Renal cortical epithelial cell (primary cell): ENCODE measurements at places on chromosomes 2 and 18.
A peak's percentile ranks its signal among the peaks of the same experiment; 100 is the strongest.

DNA sequence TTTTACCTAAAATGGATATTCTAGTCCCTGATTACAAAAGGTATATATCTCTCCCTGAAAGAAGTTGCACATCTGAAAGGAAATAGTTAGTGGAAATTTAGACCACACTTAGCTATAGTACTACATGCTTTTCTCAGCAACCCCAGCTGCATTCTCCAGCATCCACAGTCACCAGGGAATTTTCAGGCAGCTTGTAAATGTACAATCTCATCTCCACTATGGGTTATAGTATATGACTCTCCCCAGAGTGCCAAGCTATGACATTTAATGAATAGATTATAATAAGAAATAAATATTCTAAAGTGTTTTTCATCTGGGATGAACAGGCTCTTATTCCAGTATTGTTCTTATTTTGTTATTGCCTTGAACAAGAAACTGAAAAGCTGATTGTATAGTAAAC is 197.6 kb upstream of the HNRNPA3 start:
- DNase-seq, result no peak

- DNase-seq, result no peak
Observed at GRCh38 chr2:69255760-69256159, 131.3 kb downstream of the GFPT1 start.

DNA sequence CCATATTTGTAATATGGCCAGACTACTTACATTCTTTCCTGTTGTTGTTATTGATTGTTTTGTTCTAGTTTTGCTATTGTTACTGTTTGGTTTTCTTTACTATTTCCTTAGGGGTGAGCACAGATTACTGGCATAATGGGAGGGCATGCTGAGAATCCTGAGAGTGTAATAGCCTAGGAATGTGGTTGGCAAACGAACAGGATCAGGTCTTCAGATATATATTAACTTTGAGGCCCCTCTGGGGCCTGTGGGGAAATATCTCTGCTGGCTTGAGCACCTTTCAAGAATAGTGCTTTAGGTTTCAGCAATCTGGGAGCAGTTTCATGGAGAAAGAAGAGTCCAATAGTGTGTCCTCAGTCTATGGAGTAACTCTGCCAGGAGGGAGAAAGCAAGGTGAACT is 144.4 kb downstream of the THSD7B start:
- peak; percentile 91 for DNase-seq

- DNase-seq, result no peak
Observed at GRCh38 chr2:176675271-176675949, 406.2 kb downstream of the MTX2 start.

GRCh38 chr2:66560683-66561082 is 125.8 kb downstream of the MEIS1 start:
- DNase-seq, result no peak

- no peak for DNase-seq
Observed at GRCh38 chr2:228652366-228652765, 470.9 kb upstream of the SPHKAP start.

- DNase-seq, result peak; percentile 91
Observed at GRCh38 chr2:216535454-216535995, 36.9 kb downstream of the RPL37A start.

DNA sequence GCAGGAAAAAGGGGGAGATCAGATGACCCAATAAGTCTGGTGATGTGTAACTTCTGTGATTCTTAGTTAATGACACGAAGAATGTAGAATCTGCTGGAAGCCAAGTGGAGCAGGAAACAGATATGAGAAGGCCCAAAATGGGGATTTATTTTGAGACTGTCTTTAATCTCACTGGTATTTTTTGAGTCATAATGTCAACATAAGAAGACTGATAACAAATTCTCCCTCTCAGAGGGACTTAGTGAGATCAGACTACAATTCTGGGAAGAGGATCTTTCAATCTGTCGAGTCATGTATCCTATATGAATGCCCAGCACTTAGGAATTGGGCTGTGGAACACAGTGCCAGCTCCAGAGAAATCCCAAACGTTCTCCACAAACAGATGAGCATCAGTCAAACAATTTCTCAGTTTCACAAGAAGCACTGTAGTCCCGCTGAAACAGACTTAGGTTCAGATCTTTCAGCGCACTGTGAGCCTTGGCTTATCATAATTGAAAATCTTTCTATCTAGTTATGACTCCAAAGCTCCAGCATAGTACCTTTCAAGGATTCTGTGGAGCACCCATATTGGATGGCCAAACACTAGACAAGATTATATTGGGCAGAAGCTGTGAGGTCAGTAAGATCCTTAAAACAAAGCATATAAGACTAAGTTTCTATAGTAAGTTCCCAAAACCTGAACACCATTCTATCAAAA is 738.2 kb downstream of the LRP1B start:
- DNase-seq, result peak; percentile 6

- no peak for DNase-seq
Observed at GRCh38 chr2:51410331-51410730, 378.4 kb upstream of the NRXN1 start.

- no peak for DNase-seq
Observed at GRCh38 chr2:63287956-63288355, 237.3 kb downstream of the OTX1 start.

DNA sequence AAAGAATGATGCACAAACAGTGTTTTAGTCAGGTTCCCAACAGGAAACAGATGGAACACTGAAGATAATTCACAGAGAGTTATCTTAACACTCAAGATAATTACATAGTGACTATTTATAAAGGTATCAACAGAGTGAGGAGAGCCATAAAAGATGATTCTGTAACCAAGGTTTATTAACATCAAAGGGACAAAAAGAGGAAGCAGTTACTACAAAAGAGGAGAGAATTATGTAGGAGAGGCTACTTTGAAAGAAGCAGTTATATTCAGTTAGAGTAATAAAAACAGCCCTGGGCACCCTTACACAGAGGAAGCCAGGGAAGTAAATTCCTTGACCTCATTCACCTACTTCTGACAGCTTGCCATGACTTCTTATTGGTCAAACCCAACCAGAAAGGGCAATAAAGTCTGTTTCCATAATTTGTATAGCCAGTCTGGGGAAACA is 326.5 kb upstream of the SLC39A10 start:
- DNase-seq, result peak; percentile 46

DNA sequence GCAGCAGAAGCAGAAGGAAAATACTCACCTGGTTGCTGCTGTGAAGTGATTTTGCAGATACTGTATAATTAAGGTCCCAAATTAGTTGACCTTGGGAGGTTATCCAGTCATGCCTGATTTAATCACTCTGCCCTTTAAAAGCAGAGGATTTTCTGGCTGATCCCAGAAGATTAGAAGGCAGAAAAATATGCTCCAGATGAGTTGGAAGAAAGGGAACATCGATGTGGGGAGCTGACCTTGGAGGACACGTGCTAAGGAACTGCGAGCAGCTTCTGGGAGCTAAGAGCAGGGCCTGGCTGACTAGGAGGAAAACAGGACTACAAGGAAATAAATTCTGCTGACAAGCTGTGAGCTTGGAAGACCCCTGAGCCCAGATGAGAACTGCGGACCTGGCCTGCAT is 13.3 kb upstream of the DYM start:
- DNase-seq, result no peak

- DNase-seq, result no peak
Observed at GRCh38 chr2:219727771-219728429, 100.5 kb downstream of the SLC4A3 start.

- DNase-seq, result peak; percentile 98
Observed at GRCh38 chr2:47344890-47345589, 57.9 kb upstream of the MSH2 start.

- DNase-seq, result no peak
Observed at GRCh38 chr18:12059334-12060181, 34.1 kb upstream of the ANKRD62 start.
